Prostate gland (tissue), 2 donors: ENCODE measurements at places on chromosomes 13 and 19.

DNA sequence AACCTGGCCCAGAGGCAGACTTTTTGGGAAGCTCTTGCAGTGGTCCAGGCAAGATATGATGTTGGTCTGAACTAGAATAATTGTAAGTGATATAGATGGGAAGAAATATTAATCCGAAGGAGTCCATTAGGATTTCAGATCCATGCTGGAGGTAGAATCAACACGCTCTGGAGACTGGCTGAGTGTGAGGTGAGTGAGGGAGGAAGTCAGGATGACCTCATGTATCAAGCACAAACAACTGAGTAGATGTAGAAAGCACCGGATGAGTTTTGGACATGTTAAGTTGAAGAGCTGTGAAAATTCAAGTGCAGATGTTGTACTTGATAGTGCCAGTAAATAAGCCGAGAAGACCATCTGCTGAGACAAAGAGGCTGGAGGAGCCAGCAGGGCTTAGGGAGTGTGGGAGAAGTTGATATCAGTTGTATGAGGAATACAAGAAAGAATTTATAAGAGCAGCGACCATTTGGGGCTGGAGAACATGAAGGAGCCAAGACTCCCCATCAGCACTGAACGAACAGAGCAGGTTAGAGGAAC is 5.3 kb upstream of the CNMD start:
- no peaks in the 10 kb centered on the region for H3K4me1 ChIP-seq
- H3K27me3 ChIP-seq: no peaks in the 10 kb centered on the region
- DNase-seq: no peak
- no peak overlapping the region for H3K4me3 ChIP-seq
- H3K27ac ChIP-seq: no peak overlapping the region
- H3K36me3 ChIP-seq: no peaks in the 10 kb centered on the region

GRCh38 chr19:3656747-3657394 is 30.3 kb upstream of the CACTIN start:
- no peak overlapping the region for H3K4me3 ChIP-seq
- no peaks in the 10 kb centered on the region for H3K4me1 ChIP-seq

- H3K27me3 ChIP-seq: no peaks in the 10 kb centered on the region
- no peaks in the 10 kb centered on the region for H3K36me3 ChIP-seq
- H3K4me1 ChIP-seq: no peaks in the 10 kb centered on the region
- DNase-seq: peak; percentile 36
- H3K27ac ChIP-seq: no peak overlapping the region
- H3K4me3 ChIP-seq: no peak overlapping the region
These were observed 15.4 kb downstream of the CERS4 start for GRCh38 chr19:8224394-8225145.

GRCh38 chr13:73913751-73914518 is 220.3 kb downstream of the KLF12 start:
- H3K27me3 ChIP-seq: no peaks in the 10 kb centered on the region
- DNase-seq: no peak

GRCh38 chr13:76723551-76724232 is 162.5 kb downstream of the KCTD12 start:
- H3K36me3 ChIP-seq: no peaks in the 10 kb centered on the region
- DNase-seq: no peak
- no peaks in the 10 kb centered on the region for H3K4me1 ChIP-seq

GRCh38 chr13:36417331-36417730 is 15.0 kb upstream of the CCNA1 start:
- H3K4me3 ChIP-seq: no peak overlapping the region
- no peak overlapping the region for H3K27ac ChIP-seq
- H3K36me3 ChIP-seq: no peaks in the 10 kb centered on the region
- no peaks in the 10 kb centered on the region for H3K4me1 ChIP-seq

- H3K27ac ChIP-seq: no peak overlapping the region
- no peaks in the 10 kb centered on the region for H3K36me3 ChIP-seq
- H3K27me3 ChIP-seq: no peaks in the 10 kb centered on the region
- H3K4me3 ChIP-seq: no peak overlapping the region
- DNase-seq: no peak
These were observed 88.1 kb downstream of the SLC7A1 start for GRCh38 chr13:29507356-29507755.

DNA sequence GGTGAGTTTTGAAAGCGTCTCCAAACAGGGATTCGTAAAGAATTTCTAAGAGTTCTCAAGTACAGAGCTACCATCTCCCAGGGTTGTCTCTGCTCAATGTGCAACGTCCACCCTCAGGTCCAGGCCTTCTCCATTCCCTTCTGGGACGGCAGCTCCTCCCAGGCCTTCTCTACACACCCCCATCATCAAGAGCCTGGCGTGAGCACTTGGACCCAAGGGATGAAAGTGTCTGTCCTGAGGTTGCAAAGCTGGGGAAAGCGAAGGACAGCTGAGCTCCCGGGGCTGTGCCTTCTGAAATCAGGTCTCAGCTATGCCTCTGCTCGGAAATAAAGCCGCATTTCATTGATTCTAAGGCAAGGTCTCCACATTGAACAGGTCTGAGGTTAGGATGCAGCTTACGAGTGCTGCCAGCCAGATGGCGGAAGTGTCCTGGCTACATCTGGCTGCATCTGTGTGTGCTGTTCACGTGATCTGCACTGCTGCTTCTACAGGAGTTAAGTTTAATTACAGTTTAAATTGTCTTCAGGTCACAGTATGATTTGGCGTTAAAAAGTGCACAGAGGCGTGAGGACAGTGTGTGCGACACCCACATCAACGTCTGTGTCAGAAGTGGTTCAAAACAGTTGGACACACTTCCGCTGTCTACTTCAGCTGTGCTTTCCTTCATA is 27.0 kb upstream of the MIER2 start:
- no peaks in the 10 kb centered on the region for H3K36me3 ChIP-seq
- no peak overlapping the region for H3K27ac ChIP-seq
- peaks cover 6% of the 10 kb centered on the region for H3K4me1 ChIP-seq
- no peaks in the 10 kb centered on the region for H3K27me3 ChIP-seq
- DNase-seq: no peak

DNA sequence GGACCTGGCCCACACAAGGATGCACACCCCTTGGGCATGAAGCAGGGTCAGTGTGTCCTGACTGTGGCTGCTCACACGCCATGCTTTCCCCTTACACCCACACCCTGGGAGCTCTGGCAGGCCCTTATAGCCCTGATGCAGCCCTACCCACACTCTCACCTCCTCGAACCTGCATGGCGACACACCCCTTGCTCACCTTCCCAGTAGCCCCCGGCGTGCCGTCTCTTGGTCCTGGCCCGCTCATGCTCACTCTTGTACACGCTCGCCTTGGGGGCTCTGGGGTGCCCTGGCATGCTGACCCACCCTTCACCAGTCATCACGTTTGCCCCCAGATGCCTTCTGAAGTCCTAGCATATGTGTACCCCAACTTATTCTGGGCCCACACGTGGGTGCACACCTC is 56.1 kb downstream of the MAP4K1 start:
- H3K27ac ChIP-seq: no peak overlapping the region
- H3K27me3 ChIP-seq: no peaks in the 10 kb centered on the region
- no peaks in the 10 kb centered on the region for H3K4me1 ChIP-seq
- no peaks in the 10 kb centered on the region for H3K36me3 ChIP-seq
- H3K4me3 ChIP-seq: no peak overlapping the region

DNA sequence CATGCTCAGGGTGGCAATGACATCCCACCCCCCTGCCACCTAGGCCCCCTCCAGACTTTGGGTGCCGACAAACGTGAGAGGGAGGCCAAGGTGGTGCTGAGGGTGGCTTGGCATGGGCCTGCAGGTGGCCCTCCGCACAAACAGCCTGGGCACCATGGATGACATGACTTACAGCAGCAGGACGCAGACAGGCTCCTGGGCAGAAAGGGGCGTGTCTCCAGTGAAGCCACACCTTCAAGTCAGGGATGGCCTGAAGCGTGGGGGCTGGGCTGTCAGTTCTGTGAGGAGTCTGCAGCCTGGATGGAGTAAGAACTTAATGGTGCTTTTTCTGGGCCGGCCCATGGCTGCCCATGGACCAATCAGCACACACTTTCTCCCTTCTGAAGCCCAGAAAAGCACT is 25.3 kb downstream of the POMP start:
- no peaks in the 10 kb centered on the region for H3K36me3 ChIP-seq
- no peaks in the 10 kb centered on the region for H3K27me3 ChIP-seq
- DNase-seq: no peak
- no peak overlapping the region for H3K4me3 ChIP-seq
- no peak overlapping the region for H3K27ac ChIP-seq

GRCh38 chr13:108911807-108912206 is 282.4 kb downstream of the MYO16 start:
- no peaks in the 10 kb centered on the region for H3K4me1 ChIP-seq
- no peaks in the 10 kb centered on the region for H3K27me3 ChIP-seq
- H3K4me3 ChIP-seq: no peak overlapping the region
- H3K27ac ChIP-seq: no peak overlapping the region
- no peak for DNase-seq

GRCh38 chr19:31706691-31707620 is 357.7 kb upstream of the TSHZ3 start:
- H3K36me3 ChIP-seq: no peaks in the 10 kb centered on the region
- no peak for DNase-seq
- no peak overlapping the region for H3K4me3 ChIP-seq
- H3K27me3 ChIP-seq: no peaks in the 10 kb centered on the region
- H3K27ac ChIP-seq: no peak overlapping the region
- H3K4me1 ChIP-seq: no peaks in the 10 kb centered on the region

GRCh38 chr13:112664501-112665203 is 25.2 kb upstream of the ATP11A start:
- no peak for DNase-seq
- no peaks in the 10 kb centered on the region for H3K4me1 ChIP-seq
- H3K4me3 ChIP-seq: no peak overlapping the region
- no peaks in the 10 kb centered on the region for H3K36me3 ChIP-seq
- H3K27ac ChIP-seq: no peak overlapping the region
- no peaks in the 10 kb centered on the region for H3K27me3 ChIP-seq

GRCh38 chr13:113775451-113776145 is 16.6 kb downstream of the TMEM255B start:
- DNase-seq: no peak
- no peak overlapping the region for H3K27ac ChIP-seq

GRCh38 chr19:33067121-33067520 is 2.4 kb upstream of the RHPN2 start:
- no peak overlapping the region for H3K4me3 ChIP-seq
- no peaks in the 10 kb centered on the region for H3K4me1 ChIP-seq
- H3K27me3 ChIP-seq: no peaks in the 10 kb centered on the region
- no peak for DNase-seq
- H3K27ac ChIP-seq: no peak overlapping the region

- H3K27ac ChIP-seq: no peak overlapping the region
- H3K4me3 ChIP-seq: no peak overlapping the region
- H3K4me1 ChIP-seq: no peaks in the 10 kb centered on the region
- no peaks in the 10 kb centered on the region for H3K27me3 ChIP-seq
These were observed 288.0 kb upstream of the TMTC4 start for GRCh38 chr13:100962585-100962984.

- H3K27ac ChIP-seq: no peak overlapping the region
- no peaks in the 10 kb centered on the region for H3K4me1 ChIP-seq
- no peak for DNase-seq
- H3K27me3 ChIP-seq: no peaks in the 10 kb centered on the region
- no peak overlapping the region for H3K4me3 ChIP-seq
These were observed 23.5 kb downstream of the FLT1 start for GRCh38 chr13:28471421-28471820.

GRCh38 chr19:28457620-28458019 is 755.3 kb downstream of the UQCRFS1 start:
- H3K27ac ChIP-seq: no peak overlapping the region
- no peaks in the 10 kb centered on the region for H3K27me3 ChIP-seq
- H3K4me1 ChIP-seq: no peaks in the 10 kb centered on the region
- H3K4me3 ChIP-seq: no peak overlapping the region
- DNase-seq: no peak

GRCh38 chr19:38142176-38143035 is 81.6 kb downstream of the DPF1 start:
- H3K36me3 ChIP-seq: no peaks in the 10 kb centered on the region
- no peaks in the 10 kb centered on the region for H3K27me3 ChIP-seq
- DNase-seq: no peak
- H3K4me1 ChIP-seq: no peaks in the 10 kb centered on the region

- H3K4me1 ChIP-seq: no peaks in the 10 kb centered on the region
- DNase-seq: no peak
- H3K27me3 ChIP-seq: no peaks in the 10 kb centered on the region
- H3K4me3 ChIP-seq: no peak overlapping the region
- H3K27ac ChIP-seq: no peak overlapping the region
- no peaks in the 10 kb centered on the region for H3K36me3 ChIP-seq
These were observed 18.1 kb downstream of the TSKS start for GRCh38 chr19:49744946-49745381.
